Suppressor macrophage treated with lipopolysaccharide for 1 hour (primary cell): ENCODE measurements at places on chromosomes 11 and 22.
A peak's percentile ranks its signal among the peaks of the same experiment; 100 is the strongest.

GRCh38 chr11:123235117-123235655 lies 40.1 kb upstream of the CLMP start:
- DNase-seq = peak; percentile 58

- peak; percentile 24 for DNase-seq
These were observed 1.0 kb downstream of the POU2AF3 start for GRCh38 chr11:111299101-111300026.

DNA sequence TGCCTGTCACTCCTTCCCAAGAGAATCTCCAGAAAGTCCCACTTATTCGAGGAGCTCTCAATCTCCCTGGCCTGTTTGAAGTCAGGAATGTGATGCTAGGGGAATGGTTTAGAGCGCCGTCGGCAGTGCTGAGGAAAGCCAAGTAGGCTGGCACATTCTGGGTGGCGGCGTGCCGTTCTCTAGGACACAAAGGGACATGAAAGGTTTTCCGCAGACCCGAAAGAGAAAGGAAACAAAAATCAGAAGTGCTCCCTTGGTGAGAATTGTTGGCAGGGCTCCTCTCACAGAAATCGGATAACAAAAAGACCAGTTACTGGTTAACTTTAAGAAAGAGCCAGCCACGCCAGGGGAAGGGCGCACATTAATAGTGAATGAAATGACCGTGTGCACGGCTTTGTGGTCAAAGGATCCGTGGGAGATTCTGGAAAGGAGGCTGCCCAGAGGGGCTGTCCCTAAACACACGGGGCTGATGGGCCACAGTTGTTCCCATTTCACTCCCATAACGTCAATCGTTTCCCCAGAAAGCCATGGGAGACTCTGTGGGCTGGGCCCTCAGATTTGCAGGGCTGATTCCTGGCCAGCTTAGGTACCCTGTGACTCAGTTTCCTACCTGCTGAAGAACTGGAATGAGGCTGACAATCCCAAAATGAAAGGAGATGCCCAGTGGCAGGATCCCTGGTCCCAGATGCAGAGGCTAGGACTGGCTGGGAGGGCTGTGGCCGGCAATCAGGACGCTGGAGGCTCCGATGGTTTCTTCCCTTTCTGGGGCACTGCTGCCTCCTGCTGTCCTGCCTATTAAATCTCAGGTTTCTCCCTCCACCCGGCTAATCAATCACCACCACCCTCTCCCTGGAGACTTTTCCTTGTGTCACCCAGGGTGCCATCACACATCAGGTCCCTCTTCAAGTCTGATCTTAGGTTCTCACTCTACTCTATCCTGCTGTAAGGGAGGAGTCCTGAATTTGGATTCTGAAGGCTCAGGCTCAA lies 82.3 kb downstream of the RCN1 start:
- DNase-seq = peak; percentile 68

GRCh38 chr11:76277298-76278175 lies 71.2 kb upstream of the WNT11 start:
- no peak for DNase-seq

- no peak for DNase-seq
These were observed 19.8 kb downstream of the PRMT3 start for GRCh38 chr11:20407344-20407743.
